Suppressor macrophage treated with lipopolysaccharide for 1 hour (primary cell): ENCODE measurements at places on chromosomes 6 and 20.

DNA sequence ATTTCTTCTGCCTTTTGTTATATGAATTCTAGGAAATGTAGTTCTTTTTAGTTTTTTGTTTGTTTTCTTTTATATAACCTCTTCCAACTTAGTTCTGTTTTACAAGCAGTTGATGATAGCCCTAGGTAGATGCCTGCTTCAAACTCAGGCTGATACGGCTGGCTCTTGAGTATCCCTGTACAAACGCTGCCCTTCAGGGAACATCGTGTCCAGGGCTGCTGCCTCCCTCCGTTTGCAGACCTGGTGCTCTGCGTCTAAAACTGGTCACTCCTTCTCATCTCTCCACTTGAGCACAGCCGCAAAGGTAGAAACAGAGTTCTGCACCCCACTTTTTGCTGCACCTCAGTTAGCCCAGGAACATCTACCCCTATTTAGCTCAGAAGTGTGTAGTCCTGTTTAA, 310.1 kb downstream of the PRL start:
- DNase-seq = no peak

DNA sequence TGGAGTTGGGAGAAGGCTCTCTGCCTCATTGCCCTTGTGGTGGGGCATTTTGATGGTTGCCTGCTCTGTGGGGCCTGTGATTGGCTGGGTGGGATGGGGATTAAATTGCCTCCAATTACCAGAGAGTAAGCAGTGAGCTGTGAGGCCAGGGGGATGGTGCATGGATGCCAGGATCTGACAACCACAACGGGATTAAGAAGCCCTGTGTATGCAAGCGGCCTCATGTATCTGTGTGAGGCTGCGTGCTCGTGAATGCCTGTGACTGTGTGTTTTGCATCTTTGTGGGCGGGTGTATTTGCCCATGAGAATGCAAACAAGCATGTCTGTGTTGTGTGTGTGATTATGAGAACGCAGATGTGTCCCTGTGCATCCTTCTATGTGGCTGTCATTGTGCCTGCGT, 46.1 kb downstream of the CD40 start:
- no peak for DNase-seq

DNA sequence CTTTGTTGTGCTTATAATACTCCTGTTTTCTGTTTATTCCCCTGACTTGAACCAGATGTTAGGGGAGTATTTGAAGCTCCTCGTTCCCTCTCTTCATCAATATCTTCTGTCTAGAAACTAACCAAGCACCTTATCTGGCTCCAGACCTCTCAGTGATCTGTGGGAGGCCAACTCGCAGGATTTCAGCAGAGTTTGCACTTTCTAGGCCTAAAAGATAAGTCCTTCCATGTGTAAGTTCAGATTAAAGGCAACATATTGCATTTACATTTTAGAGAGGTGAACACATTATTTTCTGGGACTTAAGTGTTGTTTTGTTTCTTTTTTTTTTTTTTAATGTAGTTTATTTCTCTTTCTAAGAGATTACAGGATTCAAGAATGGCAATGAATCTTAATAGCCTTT, 139.4 kb upstream of the AKAP12 start:
- no peak for DNase-seq

DNA sequence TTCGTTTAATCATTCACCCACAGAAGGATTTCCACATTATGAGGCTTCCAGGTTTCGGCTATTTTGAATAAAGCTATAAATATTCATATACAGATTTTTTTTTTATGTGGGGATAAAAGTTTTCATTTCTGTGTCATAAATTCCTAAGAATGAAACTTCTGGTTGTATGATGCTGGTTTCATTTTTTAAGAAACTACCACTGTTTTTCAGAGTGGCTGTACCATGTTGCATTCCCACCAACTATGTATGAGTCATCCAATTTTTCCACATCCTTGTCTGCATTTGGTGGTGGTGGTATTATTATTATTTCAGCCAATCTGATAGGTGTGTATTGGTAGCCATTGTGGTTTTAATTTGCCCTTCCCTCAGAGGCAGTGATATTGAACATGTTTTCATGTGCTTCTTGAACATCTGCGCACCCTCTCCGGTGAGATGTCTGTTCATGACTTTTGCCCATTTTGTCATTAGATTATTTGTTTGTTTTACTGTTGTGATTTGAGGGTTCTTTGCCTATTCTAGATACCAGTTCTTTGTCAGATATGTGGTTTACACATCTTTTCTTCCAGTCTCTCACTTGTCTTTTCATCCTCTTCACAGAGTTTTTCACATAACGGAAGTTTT, 75.5 kb downstream of the DOK5 start:
- DNase-seq = no peak

GRCh38 chr6:118860880-118861279, 33.1 kb upstream of the ASF1A start:
- no peak for DNase-seq

- DNase-seq = no peak
Measured at GRCh38 chr6:121236984-121237383, 97.3 kb downstream of the TBC1D32 start.

GRCh38 chr6:134402372-134402984, 84.6 kb upstream of the SGK1 start:
- no peak for DNase-seq

- DNase-seq = no peak
Measured at GRCh38 chr20:50141811-50142561, 11.5 kb downstream of the PEDS1 start.

GRCh38 chr6:22322103-22323030, 25.5 kb upstream of the PRL start:
- no peak for DNase-seq

GRCh38 chr20:16732506-16733152, 2.8 kb downstream of the SNRPB2 start:
- no peak for DNase-seq

GRCh38 chr6:51093871-51094270, 275.2 kb downstream of the TFAP2B start:
- no peak for DNase-seq

- DNase-seq = no peak
Measured at GRCh38 chr20:53004267-53004813, 32.2 kb downstream of the TSHZ2 start.

DNA sequence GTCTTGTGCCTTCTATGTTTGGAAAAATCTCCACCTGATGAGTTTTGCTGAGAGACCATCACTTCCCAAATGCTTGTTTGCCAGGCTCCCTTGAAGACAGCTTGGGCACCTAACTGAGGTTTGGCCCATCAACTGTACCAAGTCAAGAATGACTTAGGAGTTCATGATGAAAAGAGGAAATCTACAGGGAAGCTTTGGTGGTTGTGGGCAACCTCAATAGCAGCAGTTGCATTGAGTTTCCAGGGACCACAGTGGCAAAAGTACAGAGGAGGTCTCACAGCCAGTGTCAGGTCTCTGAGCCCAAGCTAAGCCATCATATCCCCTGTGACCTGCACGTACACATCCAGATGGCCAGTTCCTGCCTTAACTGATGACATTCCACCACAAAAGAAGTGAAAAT, 49.7 kb upstream of the PHACTR1 start:
- DNase-seq = no peak

DNA sequence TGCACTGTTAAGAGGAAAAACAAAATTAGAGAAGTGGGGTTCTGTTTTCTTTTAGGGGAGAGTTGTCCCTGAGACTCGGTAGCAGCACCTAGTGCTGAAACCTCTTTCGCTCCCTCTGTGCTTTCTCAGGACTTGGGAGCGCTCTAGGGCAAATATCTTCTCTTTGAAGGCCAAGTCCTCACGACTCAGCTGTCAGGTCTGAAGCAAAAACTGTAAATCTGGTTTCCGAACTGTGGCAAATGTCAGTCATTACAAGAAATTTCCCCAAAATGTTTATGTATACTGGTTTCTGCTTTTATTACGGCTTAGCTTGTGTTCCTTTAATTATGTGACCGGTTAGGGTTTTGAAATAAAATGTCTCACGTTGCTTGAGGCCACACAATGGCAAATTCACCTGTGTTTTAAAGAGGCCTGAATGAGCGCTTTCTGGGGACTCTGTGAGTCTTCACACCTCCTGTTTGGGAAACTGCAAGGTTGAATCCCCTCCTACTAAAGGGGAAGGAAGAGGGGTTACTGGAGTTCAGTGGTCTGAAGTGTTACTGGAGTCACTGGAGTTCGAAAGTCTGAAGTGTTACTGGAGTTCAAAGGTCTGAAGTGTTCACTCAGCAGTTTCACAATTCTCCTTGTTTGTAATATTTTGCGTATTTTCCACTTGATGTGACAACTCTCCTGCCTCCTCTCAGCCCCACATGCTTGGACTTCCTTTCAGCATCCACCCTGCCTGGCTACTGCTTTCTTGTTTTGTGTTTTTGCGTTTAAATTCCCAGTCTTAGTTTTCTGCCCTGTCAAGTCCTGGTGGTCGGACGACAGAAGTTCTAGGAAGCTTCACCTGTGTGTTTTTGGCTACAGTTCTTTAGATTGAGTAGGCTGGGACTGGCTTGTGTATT, 1.6 kb downstream of the SMPDL3A start:
- DNase-seq = peak; percentile 86

- peak; percentile 9 for DNase-seq
Measured at GRCh38 chr6:20028562-20028961, 183.7 kb downstream of the MBOAT1 start.

DNA sequence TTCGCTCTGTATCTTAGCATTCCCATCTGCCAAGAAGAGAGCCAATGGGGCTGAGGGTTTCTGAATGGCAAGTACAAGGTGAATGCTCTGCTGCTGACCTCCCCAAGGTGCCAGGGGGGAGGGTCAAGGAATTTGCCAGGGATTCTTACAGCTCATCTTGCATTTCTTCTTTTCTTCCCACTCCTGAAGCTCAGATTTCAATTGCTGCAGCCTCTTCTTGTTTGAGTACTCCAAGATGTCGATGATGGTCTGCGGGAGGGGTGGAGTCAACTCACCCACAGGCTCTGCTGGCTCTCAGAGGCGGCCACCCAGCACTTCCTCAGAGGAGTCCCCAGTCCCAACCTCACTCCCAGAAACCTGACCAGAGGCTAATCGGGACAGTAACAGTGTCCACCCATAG, 12.4 kb downstream of the C20orf96 start:
- no peak for DNase-seq

DNA sequence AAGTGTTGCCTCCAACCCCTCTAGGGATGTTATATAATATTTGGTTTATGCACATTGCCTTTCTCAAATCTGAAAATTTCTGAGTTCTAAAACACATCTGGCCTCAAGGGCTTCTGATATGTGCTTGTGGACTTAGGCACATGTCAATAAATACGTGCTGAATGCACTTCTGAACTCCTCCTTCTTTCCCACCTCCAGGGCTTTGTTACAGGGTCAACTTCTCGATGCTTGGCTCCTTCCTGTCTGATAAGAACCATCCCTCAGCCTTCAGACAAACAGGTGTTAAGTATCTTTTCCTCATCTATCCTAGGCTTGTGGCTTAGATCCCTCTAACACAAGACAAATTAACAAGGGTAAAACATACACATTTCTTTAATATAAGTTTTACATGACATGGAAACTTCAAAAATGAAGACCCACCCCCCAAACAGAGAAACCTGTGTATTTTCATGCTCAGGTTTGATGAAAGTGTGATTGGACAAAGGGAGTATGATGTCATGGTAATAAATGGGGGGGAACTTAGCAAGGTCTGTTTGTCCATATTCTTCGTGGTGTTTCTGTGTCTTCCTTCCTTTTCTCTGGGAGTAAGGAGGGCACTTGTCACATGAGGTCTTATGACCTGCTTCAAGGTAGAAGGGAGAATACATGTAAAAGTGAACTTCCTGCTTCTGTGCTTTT, 326.9 kb downstream of the CD83 start:
- no peak for DNase-seq

- no peak for DNase-seq
Measured at GRCh38 chr20:46618316-46619100, 32.8 kb downstream of the SLC13A3 start.

DNA sequence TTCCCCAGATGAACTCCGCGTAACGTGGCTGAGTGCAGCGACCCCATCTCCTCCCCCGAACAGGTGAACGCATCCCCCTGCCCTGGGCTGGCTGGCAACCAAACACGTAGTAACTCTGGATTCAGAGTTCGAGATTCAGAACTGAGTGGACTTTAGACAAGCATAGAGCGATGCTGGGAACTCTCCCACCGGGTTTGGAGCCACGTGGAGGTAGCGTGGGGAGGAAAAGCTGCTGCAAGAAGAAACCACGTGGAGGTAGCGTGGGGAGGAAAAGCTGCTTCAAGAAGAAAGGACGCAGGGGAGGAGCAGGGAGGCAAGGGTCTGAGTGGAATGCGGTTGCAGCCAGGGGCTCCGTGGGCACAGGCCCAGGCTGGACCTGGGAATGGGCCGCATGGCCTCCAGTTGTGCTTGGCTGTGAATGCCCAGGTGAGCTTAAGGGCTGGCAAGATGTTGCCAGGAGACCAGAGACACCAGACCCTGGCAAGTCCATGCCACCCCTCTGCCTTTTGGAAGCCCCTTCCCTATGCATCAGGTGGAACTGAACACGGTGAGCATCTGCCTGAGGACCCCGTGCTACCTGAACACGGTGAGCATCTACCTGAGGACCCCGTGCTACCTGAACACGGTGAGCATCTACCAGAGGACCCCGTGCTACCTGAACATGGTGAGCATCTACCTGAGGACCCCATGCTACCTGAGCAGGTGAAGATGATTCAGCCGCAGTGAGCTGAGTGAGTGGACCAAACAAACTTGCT, 118.0 kb upstream of the FRMD1 start:
- no peak for DNase-seq

DNA sequence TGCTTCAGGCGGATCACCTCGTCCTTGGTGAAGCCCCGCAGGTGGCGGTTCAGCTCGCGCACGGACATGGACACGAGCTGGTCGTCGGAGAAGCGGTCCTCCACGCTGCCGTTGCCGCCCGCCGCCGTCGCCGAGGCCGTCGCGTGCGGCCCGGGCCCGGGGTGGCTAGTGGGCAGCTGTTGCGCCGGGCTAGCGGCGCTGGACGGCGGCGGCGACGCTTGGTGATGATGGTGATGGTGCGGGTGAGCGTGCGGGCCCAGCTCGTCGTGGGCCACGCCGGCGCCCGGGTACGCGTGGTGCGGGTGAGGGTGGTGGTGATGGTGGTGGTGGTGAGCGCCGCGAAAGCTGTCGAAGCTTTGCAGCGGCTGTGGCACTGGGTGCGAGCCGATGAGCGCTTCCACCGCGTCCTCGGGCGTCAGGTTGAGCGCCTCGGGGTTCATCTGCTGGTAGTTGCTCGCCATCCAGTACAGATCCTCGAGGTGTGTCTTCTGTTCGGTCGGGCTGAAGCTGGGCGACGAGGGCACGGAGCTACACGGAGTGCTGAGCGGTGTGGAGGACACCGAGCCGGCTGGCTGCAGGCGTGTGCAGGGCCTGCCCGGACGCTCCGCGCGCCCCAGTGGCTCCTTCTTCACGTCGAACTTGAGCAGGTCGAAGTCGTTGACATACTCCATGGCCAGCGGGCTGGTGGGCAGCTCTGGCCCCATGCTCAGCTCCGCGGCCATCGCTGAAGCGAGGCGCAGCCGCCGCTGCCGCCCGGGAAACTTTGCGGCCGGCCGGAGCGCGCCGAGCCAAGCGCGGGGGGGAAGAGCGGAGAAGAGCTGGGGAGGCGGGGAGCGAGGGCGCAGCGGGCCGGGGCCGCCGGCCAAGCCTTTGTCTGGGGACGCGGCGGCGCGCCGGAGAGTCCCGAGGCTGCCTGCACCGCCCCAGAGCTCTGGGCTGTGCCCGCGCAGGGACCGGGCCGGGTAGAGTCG, 622 bp downstream of the MAFB start:
- DNase-seq = no peak

GRCh38 chr6:12420626-12421025, 130.5 kb downstream of the EDN1 start:
- no peak for DNase-seq
